ENCODE measurements at places on chromosomes 16 and 17.

GRCh38 chr17:82320956-82321927, 3.8 kb upstream of the CD7 start:
- DNase-seq = peak; percentile 66

DNA sequence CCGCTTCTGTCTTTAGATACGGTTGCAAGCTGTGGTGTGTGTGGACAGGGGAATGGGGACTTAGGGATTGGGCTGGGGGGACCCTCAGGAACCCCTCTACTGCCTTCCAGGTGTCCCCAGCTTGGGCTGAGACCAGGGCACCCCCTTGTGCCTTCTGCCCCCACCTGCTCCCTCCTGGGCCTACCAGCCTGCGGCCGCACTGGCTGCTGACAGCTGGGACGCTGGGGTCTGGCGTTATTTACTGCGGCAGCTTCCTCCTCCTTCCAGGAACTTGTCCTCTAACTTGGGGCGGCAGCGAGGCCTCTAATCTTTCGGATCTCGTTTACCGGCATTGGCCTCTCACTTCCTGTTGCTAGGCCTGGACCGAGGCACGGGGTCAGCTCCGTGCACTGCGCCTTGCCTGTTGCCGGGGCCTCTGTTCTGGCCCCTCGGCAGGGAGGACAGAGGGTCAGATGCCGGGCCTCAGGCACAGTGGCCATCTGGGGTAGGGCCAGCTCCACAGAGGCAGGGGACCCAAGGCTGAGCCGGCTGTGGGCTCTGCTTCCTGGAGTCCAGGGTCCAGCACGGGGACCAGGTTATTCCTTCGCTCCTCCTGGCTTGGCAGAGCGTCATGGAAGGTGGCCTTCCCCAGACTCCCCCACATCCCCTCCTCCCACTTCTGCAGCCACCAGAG, 31.8 kb downstream of the TMEM235 start:
- DNase-seq = no peak

GRCh38 chr17:77480509-77481215, 339.9 kb downstream of the SEC14L1 start:
- no peak for DNase-seq

DNA sequence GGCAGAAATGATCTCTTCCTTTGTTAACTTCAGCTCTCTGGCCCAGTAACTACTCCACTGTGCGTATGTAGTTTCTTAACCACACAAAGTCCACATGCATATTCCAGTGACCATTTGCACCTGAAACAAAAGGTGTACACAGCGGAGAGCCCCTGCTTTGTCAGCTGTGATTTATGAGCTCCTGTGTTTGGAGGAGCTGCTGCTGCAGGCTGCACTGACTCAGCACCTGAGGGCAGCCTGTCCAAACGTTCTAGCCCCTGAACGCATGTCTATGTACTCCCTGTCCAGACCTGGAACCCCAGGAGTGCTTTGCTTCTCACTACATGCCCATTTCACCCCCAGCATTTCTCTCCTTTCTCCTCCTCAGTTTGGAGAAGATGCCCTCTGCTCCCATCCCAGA, 216.1 kb downstream of the ABCC12 start:
- DNase-seq = no peak

DNA sequence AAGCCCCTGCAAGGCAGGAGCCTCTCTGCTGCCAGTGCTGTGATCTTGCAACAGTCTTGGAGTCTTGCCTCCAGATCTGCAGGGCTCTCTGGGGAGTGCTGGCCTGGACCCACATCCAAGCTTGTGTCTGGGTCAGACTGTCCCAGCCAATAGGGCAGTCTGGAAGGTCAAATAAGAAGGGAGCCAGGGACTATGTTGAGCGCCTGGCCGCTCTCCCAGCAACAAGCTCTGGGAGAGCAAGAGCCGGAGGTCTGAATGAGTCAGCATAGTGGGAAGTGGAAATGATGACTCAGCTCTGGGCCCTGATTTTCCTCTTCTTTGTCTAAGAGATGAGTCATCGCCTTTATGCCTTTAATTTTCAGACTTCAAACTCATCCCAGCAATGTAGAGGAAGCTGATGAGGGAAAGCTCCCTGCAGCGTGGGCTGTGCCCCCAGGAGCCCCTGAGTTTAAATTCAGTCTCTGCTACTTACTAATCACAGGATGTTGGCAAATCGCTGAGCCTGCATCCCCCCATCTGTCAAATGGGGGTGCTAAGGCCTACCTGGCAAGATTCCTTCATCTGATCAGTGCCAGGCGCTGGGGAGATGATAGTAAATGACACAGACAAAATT, 43.6 kb upstream of the HAPSTR1 start:
- DNase-seq = peak; percentile 98

- DNase-seq = no peak
Measured at GRCh38 chr17:13785981-13786598, 184.4 kb upstream of the HS3ST3A1 start.

GRCh38 chr16:81649561-81650184, 129.4 kb upstream of the PLCG2 start:
- DNase-seq = no peak

DNA sequence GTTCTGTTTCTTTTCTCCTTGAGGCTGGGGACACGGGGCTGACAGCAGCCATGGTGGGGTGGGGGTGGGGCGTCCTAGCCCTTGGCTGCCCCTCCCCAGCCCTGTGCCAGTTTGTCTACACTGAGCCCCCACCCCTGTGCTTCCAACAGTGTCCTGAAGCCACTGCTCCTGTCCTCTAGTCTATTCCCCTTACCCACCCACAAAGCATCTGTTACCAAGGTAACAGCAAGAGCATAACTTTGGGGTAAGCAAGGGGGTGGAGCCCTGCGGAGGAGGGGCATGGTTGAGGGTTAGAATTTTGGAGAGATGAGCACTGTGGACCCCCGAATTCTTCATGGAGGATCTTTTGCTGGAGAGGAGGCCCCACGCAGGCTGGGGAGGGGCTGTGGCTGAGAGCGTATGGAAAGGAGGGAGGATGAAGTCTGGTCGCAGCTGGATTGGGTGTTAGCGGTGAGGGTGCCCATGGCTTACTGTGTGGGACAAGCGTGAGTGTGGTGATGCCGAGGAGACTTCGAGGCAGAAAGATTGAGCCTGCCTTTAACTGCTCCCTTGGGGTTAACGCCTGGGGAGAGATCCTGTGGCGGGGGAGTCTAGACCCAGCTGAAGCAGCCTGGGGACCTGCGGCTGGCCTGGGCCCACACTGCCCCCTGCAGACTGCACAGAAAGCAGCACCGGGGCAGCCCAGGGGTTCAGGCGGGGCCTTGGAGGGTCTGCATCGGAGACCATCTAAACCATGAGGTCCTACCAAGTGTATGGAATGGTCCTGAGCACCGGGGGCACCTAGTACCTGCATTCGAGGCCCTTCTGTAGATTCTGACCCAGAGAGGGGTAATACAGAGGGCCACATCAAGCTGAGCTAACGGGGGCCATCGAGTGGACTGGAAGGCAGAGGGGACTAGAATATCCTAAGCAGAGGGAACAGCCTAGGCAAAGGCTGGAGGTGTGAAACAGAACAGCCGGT, 6.1 kb upstream of the STAC2 start:
- DNase-seq = peak; percentile 50

DNA sequence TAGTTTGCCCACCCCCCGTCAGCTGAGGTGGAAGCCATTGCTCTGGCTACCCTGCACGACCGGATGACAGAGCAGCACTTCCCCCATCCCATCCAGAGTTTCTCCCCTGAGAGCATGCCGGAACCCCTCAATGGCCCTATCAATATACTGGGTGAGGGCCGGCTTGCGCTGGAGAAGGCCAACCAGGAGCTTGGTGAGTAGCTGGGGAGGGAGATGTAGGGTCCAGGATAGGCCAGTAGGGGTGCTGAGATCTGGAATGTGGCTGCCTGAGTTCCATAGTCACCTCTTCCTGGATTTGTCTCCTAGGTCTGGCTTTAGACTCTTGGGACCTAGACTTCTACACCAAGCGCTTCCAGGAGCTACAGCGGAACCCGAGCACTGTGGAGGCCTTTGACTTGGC, 6.4 kb downstream of the PFAS start:
- DNase-seq = peak; percentile 47

DNA sequence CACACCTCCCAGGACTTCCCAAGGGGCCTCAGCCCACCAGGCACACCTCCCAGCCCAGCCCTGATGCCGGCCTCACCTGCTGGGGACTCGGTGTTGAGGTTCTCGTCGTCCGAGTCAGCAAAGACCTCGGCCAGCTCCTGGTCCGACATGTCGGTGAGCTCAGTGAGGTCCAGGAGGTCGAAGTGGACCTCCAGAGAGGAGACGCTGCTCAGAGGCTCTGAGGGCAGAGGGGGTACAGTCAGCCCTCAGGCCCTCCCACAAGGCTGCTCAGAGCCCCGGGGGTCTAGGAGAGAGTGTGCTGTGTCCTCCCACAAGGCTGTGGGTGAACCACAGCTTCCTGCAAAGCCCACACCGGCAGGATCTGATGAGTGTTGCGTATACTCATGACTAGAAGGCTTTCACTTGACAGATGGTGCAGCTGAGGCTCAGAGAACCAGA, 10.5 kb downstream of the DBNDD1 start:
- no peak for DNase-seq

DNA sequence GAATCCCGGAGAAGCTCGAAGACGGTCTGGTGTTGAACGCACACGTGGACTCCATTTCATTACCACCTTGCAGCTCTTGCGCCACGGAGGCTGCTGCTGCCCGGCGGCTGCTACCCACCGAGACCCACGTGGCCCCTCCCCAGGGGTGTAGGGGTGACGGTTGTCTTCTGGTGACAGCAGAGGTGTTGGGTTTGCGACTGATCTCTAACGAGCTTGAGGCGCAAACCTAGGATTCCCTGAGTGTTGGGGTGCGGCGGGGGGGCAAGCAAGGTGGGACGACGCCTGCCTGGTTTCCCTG, 1.7 kb upstream of the CBX4 start:
- no peak for DNase-seq

DNA sequence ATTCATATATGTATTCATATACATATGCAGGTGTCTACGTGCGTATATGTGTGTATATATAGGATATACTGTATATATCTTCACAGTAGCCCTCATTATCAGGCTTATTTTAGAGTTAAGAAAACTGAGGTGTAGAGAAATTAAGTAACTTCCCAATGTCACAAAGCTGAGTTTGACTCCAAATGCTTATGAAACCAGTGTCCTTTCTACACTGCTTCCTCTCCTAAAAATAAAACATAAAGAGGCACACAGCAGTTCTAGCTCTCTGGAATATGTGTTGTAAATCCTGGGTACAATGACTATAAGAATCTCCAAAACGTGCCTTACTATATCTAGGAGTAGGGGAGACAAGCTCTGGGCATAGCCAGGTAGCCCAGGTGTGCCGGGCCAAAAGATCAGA, 40.0 kb upstream of the CCL1 start:
- DNase-seq = no peak

GRCh38 chr17:245020-245419, 63.6 kb upstream of the DOC2B start:
- no peak for DNase-seq

DNA sequence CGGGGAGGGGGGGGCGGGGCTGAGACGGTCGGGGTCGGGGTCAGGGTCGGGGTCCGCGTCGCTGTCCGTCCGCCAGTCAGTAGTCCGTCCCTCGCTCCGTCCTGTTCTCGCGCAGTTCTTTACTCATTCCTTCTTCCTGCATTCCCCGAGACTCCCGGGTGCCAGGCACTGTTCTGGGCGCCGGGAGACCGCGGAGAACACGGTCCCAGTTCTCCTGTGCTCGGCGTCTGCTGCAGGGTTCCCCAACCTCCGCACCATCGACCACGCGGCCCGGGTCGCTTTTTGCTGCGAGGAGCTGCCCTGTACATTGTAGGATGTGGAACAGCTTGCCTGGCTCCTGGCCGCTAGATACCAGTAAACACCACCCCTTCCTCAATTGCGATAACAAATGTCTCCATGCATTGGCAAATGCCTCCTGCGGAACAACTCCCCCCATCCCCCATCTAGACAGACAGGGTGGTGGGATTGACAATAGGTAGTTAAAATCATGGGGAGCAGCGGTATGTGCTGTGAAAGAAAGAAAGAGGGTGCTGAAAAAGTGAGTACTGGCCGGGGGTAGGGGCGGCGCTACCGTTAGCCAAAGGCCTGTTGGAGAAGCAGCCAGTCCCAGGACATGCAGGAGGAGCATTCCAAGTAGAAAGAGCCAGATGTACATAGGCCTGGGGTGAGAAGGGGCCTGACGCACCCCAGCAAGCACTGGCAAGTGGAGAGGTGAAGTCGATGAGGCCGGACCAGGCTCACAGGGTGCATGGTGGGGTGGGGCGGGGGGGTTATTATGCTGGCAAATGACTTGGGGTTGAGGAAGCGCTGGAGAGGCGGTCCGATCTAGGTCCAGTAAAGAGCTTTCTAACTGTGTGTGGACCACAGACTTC, 631 bp downstream of the TRAF7 start:
- DNase-seq = no peak

GRCh38 chr16:85978291-85978775, 79.4 kb downstream of the IRF8 start:
- no peak for DNase-seq

GRCh38 chr16:75746359-75746758, 20.1 kb upstream of the CPHXL start:
- DNase-seq = no peak

DNA sequence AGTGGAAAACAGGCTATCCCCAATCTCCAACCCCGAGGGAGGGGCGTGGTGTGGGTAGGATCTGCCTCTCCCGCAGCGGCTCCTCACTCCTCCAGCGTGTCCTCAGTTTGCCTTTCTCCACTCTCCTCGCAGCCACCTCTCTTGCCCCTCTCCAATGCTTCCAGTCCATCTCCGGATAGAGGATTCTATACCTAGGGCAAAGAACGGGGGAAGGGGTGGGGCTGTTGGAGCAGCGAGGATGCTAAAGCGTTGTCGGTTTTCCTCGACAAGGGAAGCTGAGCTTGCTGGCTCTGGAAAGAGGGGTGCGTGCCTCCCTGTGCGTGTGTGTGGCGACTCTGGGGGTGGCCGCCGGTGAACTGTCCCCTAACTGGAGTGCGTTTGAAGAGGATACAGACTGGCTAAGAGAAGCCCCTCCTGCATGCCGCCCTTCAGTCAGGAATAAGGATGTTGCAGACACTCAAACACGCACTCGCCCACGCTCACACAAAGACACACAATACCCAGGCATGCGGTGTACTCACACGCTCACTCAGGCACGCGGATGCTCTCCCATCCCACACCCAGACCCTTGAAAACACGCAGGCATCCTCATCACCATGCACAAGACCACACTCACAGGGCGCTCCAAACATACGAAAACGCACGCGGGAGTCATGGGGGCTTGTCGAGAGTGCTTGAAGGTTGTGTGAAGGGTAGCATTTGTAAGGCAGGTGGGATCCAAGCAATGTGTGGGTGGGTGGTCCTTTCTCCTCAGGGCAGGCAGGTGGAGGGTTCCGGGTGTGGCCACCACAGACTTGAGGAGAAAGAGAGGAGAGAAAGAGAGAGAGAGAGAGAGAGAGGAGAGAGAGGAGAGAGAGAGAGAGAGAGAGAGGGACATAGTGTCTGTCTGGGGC, 655 bp upstream of the GPR139 start:
- no peak for DNase-seq

GRCh38 chr16:61890386-61890785, 145.9 kb downstream of the CDH8 start:
- peak; percentile 1 for DNase-seq

- DNase-seq = no peak
Measured at GRCh38 chr16:77873066-77873465, 84.7 kb downstream of the VAT1L start.

DNA sequence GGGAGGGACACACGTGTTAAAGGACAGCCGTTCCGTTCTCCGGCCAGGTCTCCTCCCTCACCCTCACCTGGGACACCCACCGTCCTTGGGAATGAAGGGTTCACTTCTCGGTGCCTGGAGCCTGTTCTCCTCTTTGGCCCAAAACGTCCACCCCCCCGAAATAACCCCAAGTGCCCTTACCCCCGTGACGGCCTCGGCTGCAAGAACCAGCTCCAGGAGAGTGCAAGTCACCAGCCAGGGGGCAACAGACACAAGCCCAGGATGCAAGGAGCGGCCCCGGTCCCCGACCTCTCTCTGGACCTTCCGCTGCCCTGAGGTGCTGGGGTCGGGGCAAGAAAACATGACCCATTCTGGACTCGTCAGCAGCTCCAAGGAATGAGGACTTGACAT, 20.0 kb upstream of the UBE2I start:
- DNase-seq = no peak

All from A549 (cell line).